ENCODE measurements at places on chromosomes 13 and 19.

GRCh38 chr19:46818812-46819211 is 30.4 kb upstream of the SLC1A5 start:
- DNase-seq, result no peak

- no peak for DNase-seq
These were observed 1140.4 kb downstream of the EFNB2 start for GRCh38 chr13:105395041-105395440.

GRCh38 chr19:32387701-32388392 is 17.7 kb upstream of the DPY19L3 start:
- DNase-seq, result no peak

DNA sequence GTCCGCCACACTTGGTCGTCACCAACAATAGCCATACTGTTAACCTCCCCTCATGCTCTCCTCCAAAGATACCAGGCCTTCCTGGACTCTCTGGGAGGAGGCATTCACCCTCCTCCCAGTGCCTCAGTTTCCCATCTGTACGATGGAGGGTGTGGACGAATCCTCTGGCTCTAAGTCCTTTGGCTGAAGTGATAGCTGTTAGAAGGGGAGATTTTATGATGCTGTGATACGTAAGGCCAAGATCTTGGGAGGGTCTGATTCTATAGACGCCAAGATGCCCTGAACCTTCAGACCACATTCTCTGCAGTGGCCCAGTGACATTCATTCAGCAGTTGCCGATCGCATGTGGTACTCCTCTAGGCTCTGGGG is 14.8 kb upstream of the NOP53 start:
- DNase-seq, result no peak

DNA sequence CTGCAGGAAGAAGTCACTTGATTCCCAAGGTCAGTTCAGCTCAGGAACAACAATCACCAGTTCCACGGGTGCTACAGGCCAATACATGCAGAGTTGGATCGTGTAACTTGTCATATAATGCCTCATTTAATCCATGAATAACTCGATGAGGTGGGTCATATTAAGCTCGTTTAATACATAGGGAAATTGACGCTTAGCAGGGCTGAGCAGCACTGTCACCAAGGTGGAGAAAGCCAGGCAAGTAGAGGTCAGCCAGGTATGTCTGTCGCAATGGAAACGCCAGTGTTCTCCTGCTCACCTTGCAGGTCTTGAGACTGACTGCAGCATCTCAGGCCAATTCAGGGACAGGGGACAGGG is 52.3 kb downstream of the CCDC70 start:
- DNase-seq, result no peak

GRCh38 chr13:58313219-58313618 is 681.7 kb downstream of the PCDH17 start:
- DNase-seq, result no peak

GRCh38 chr19:15424121-15424520 is 5.3 kb upstream of the AKAP8L start:
- no peak for DNase-seq

DNA sequence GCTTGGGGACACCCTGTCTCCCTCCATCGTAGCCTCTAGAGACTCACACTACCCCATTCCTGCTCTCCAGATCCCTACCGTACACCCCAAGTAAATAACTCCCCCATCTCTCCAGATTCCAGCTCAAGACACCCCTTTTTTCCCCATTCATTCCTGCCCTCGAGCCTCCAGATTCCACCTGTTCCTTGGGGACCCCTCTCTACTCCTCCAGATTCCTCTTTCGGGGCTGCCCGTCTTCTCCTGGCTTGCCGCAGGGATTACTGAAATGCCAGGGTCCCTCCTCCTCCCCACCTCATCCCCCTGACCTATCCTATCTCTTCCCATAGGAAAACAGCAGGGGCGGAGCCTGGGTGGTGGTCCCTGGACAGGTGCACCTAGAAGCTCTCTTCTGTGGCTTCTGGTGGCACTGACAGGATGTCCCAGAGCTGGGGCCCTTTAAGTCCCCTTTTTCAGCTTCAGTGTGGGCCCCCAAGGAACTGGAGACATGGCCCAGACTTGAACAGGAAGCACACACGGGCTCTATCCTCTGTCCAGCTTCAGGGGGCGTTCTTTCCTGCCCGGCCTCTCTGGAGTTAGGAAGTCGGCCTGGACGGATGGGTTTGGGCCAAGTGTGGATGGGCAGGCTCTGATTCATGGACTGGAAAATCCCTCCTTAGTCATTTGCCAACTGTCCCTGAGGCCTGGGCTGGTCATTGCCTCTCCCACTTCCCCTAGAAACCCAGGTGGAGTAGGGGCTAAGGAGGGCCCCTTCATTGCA is 1.2 kb downstream of the ZSWIM4 start:
- peak; percentile 19 for DNase-seq

- DNase-seq, result no peak
These were observed 44.3 kb downstream of the SERP2 start for GRCh38 chr13:44417876-44418275.

DNA sequence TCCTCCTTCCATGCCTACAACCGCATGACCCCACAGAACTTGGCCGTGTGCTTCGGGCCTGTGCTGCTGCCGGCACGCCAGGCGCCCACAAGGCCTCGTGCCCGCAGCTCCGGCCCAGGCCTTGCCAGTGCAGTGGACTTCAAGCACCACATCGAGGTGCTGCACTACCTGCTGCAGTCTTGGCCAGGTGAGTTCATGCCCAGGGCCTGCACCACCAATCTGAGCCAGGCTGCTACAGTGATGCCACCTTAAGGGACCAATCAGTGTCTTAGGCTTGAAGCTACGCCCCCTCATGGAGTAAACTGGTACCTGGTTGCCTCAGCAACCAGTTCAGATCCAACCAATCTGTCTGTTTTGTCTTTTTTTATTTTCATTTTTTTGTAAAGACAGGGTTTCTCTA is 5.2 kb downstream of the SYDE1 start:
- DNase-seq, result no peak

GRCh38 chr19:29636553-29637360 is 28.5 kb upstream of the PLEKHF1 start:
- no peak for DNase-seq

- no peak for DNase-seq
These were observed 147.3 kb downstream of the LHFPL6 start for GRCh38 chr13:39455521-39456175.

DNA sequence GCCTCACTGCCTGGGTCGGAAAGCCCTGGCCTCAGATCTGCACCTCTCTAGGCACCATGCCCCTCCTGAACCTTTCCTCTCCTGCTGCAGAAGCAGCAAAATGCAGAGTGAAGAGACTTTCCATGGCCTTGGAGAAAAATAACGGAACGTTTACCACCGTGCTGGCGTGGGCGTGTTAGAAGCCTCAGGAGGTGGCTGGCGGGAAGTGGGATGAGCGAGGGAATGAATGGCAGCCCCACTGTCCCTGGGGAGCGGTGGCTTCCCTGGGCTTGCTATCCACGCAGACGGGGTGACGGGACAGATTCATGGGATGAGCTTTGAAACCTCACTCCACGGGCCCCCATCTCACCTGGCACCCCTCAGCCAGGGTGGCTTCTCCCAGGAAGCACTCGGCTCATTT is 4.3 kb downstream of the TEX29 start:
- no peak for DNase-seq

DNA sequence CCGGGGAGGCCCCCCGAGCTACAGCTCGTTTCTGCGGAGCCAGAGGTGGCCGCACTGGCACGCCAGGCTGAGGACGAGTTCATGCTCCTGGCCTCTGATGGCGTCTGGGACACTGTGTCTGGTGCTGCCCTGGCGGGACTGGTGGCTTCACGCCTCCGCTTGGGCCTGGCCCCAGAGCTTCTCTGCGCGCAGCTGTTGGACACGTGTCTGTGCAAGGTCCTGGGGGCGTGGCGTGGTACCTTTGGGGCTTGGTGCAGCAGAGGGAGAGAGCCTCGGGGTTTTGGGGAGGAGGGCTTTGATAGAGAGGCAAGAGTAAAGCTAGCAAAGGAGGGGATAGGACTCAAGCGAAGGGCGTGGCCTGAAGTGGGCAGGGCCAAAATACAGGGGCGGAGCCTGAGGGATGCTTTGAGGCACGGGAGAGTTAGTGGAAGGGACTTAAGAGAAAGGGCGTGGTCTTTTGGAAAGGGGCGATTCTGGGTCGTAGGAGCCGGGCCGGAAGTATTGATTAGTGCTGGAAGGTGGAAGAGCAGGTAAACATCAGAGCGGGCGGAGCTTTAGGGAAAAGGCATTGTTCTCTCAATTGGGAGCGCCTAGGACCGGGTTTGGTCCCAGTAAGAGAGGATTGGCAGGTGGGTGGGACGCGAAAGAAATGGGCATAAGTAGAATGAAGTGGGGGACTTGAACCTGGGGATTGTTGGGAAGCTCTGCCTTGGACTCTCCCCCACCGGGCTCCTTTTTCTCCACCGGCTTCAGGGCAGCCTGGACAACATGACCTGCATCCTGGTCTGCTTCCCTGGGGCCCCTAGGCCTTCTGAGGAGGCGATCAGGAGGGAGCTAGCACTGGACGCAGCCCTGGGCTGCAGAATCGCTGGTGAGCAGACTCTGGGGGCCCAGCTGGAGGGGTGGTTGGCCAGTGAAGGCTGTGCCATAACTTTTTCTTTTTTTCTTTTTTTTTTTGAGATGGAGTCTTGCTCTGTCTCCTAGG is 1.2 kb downstream of the PPM1N start:
- peak; percentile 79 for DNase-seq
